Fibroblast of villous mesenchyme (primary cell): ENCODE measurements at places on chromosomes 7 and 10. TPM values are rescaled to one million over a fixed set of nuclear protein-coding genes. Genes with fewer than 3 reads are reported as not detected.

- DNase-seq: no peak
These were observed 7.0 kb downstream of the HHEX start for GRCh38 chr10:92696606-92697383.

- no peak for DNase-seq
These were observed 2.3 kb upstream of the JAKMIP3 start for GRCh38 chr10:132063432-132063831.

DNA sequence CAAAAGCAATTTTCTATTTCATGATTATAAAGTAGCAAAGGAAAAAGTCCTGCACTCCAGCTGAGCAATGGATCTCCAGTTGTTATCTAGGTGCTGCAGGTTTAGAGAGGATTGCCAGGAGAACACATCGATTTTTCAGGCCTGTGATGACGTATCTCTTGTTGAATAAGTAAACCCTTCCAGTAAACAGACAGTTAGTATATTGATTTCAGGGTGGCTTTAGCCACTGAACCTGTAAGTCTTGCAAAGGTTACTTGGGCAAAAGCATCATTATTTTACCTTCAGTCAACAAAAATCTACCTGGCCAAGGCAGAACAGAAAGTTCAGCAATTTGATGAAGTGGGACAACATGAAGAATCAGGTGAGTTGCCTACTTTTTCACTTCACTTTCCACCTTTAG is 12.3 kb downstream of the EGFR start:
- DNase-seq: no peak

- DNase-seq: peak; percentile 34
These were observed 1189.6 kb downstream of the SORCS1 start for GRCh38 chr10:105974803-105975456.

- peak; percentile 6 for DNase-seq
These were observed 65.8 kb upstream of the PRSS58 start for GRCh38 chr7:142323706-142324105.

GRCh38 chr7:130982160-130982638 is 248.2 kb upstream of the KLF14 start:
- DNase-seq: peak; percentile 59

DNA sequence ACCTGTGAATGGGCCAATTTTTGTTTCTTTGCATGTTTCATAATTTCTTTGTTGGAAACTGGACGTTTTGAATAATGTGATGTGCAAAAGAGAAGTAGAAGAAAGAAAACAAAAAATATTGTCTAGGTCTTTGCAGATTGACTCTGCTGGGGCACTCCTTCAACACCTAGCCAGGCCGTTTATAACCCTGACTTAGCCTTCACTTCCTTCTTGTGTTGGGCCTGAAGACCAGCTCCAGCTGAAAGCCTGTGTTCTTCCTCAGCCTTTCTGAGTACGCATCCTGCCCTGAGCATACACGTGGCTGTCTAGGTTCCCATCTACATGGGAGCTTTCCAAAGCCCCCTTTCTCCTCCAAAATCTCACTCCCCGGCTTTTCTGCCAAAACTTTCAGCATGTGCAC is 41.9 kb downstream of the LMTK2 start:
- DNase-seq: no peak

GRCh38 chr10:80681142-80681541 is 143.4 kb downstream of the SH2D4B start:
- DNase-seq: no peak

DNA sequence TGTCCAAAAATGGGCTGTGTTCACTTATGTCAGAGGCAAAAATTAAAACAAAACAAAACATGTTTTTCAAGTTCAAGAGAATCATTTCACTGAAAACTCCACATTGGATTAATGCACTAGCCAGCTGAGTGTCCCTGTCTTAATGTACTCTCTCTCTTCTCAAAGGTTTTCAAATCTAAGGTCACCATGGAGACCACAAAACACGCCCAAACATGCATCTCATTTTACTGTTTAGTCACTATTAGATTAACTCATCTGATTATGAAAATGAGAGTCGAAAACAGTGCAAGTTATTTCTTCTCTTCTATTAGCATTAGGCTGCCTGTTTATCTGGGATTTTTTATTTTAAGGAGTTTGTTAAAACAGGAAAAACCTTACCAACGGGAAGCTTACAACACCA is 70.8 kb upstream of the ASAH2 start:
- peak; percentile 64 for DNase-seq

DNA sequence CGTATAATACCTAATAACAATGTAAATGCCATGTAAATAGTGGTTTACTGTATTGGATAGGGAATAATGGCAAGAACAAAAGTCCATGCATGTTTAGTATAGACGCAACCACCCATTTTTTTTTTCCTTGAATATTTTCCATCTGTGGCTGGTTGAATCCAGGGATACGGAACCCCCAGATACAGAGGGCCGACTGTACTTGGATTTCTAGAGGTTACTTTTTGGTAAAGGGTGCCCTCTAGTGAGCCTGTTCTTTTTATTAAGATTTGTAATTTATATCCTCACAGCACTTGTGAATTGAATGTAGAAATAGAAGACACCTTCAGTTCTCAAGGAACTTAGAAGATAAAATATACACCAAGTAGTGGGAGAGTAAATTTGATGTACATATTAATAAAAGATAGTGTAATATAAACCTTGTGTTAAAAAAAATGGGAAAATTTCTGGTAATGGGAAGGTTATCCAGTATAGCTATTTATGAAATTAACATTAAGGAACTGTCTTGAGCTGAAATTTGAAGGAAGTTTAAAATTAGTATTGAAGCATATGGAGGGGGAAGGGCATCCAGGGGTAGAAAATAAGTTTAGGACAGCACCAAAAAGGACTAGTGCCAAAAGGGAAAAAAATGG is 32.0 kb downstream of the EXOC6 start:
- DNase-seq: peak; percentile 65

- DNase-seq: no peak
These were observed 182.7 kb downstream of the ELFN1 start for GRCh38 chr7:1852517-1853430.

DNA sequence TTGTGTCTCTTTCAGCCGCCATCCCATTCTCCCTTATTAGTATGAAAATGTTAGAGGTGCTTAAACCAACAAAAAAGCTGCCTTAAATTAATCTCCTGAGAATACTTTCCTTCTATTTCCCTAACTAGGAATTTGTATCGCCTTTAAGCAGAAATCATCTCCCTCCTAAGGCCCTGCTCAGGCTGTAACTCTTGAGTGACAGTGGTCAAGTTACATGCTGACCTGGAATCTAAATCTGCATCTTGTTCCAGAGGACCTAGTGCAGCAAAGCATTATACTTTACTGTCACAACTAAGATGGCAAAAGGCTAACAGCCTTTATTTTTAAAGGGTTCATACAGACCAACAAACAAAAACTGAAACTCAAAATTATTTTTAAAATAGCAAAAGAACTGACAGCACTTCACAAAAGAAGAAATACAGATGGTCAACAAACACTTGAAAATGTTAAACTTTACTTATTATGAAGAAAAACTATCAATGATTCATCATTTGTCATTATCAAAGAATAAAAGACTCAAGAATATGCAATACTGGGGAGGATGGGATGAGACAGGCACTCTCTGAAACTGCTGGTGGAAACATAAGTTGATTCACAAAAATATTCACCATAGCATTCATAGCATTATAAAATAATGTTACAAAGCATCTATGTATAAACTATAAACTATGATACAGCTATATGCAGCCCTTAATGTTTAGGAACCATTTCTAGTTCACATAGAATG is 11.0 kb downstream of the CYREN start:
- no peak for DNase-seq

DNA sequence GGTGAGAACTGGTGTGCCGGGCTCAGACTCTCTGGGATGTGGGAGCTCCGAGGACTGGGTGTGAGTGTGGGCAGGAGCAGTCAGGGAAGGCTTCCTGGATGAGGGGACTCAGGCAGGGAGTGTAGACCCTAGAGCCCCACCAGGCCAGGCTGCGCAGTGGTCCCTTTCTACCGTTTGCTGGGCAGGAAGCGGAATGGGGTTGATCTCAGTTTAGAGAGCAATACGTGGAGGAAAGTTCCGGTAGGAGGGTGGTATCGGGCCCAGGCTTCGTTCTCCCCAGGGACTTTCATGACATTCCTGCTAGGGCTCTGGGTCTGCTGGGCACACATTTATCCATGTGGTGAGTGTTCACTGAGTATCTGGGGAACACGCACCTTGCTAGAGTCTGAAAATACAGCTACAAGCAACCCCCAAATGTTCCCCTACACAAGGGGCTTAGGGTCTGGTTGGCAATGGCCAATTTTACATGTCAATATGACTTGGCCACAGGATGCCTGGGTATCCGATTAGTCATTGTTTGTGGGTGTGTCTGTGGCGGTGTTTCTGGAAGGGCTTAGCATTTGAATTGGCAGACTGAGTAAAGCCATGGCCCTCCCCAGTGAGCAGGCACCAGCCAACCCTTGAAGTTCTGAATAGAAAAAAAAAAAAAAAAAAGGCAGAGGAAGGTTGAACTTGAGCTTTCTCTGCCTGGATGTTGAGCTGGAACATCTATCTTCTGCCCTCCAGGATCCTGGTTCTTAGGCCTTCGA is 20.8 kb downstream of the GHRHR start:
- DNase-seq: no peak

DNA sequence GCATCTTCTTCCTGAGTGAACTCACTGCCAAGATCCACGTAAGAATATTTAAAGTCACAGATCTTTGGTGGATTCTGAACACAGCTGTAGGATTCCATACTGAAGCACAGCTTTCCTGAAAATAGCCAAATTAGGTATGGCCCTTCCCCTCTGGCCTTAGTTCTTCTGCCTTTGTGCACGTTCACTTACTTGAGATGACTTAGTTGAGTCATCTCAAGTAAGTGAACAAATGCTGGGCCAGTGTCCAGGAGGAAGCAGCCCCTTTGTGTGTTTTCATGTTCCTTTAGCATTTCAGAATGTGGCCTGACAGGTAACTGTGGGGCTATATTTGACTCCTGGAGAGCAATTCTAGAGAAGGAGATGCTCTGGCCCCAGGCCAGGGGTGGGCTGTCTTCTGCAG is 51.5 kb downstream of the CCNY start:
- no peak for DNase-seq

DNA sequence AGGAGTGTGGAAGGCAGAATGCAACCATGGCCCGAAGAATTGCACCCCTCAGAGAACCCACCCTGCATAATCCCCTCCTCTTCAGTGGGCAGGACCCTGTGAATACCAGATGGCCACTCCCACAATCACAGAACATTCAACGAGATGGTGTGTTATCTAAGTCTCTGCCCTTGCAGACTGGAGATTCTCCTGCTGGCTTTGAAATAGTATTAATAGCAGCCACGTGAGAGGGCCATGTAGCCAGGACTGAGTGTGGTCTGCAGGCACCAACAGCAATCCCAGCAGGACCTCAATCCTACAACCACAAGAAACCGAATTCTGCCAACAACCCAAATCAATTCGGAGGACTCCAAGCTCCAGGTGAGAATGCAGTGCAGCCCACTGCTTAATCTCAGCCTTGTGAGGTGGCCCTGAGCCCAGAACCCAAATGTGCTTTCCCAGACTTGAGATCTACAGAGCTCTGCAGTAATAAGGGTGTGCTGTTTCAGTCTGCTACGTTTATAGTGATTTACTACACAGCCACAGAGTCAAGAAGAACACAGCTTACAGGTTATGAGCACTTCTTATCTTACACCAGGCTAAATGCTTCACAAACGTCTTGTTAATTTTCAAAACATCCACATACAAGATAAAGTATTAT is 72.1 kb downstream of the VOPP1 start:
- peak; percentile 31 for DNase-seq

GRCh38 chr7:31457551-31457950 is 56.3 kb upstream of the ITPRID1 start:
- DNase-seq: no peak

DNA sequence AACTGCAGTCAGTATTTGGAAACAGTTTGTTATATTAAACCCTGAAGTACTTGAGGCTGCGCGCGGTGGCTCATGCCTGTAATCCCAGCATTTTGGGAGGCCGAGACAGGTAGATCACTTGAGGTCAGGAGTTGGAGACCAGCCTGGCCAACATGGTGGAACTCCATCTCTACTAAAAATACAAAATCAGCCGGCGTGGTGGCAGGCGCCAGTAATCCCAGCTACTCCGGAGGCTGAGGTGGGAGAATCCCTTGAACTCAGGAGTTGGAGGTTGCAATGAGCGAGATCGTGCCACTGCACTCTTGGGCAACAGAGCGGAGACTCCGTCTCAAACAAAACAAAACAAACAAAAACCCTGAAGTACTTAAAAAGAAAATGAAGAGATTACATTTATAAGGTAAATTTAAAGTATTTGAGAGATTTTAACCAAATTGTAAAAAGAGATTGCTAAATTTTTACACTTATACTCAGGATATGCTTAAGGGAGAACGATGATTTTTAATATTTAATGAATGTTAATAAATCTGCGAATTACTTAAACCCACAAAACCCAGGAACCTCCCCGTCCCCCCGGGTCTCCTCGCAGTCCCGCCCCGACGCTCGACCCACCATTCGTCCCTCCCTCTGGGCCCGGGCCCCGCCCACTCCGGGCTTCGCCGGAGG is 425 bp upstream of the MTG1 start:
- DNase-seq: no peak

DNA sequence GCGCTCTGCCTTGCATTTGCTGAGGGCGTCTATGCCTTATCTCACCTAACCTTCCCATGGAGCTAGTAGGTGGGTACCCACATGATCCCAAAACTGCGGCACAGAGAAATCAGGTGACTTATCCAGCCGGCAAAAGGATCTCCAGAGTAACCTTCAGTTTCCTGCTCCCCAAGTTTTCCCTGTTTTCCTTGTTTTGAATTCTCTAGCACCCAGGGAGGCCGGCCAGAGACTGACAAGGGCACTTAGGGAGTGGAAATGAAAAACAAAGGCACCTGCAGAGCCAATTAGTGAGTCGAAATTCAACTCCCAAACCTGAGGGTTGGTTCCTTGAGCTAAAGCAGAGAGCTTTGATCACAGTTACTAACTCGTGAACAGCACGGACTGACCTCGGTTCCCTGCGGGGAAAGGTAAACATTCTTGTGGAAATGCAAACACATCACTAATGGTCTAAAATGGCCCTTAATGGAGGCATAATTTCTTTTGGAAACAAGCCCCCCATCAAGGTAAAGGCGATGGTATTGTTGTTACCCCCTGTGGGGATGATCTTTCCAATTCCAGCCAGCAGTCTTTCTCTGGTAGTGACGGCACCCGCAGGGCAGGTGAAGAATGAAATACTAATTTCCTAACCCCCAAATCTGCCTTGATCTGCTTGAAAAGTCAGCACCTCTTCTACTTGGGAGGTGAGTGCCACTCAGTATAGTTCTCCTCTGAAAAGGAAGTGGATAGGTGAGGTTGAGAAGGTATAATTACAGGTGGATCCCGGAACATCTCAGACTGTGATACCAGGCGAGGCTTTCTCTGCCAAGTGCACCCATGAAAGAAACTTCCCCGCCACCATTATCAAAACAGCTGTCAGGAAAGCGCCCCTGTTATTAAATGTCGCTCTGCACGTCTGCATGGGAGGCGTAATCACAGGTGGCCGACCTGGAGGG is 365.6 kb upstream of the AUTS2 start:
- DNase-seq: no peak

The OR2A12 gene
- not detected in 2 replicates for total RNA-seq

The PAX4 gene
- total RNA-seq: not detected in 2 replicates

The NODAL gene
- not detected in 2 replicates for total RNA-seq

The BTRC gene
- 11.0 and 17.3 TPM in 2 replicates for total RNA-seq

The NPY4R2 gene
- not detected in 2 replicates for total RNA-seq

The LGI1 gene
- total RNA-seq: not detected in 2 replicates

The DGKB gene
- total RNA-seq: not detected in 2 replicates
